Natural killer cell (primary cell): ENCODE measurements at places on chromosomes 16 and 17. TPM values are rescaled to one million over a fixed set of nuclear protein-coding genes. Genes with fewer than 3 reads are reported as not detected.

MFAP4 gene
- not detected for total RNA-seq

PTGES3L gene
- 0.53 TPM for total RNA-seq

UBE2Z gene
- total RNA-seq, result 89.6 TPM

- no peaks in the 10 kb centered on the region for H3K36me3 ChIP-seq
- H3K4me3 ChIP-seq, result no peak overlapping the region
- no peaks in the 10 kb centered on the region for H3K4me1 ChIP-seq
- H3K27ac ChIP-seq, result no peak overlapping the region
- DNase-seq, result no peak
Measured at GRCh38 chr17:22435231-22435974, 743.1 kb downstream of the KCNJ18 start.

GRCh38 chr16:84933774-84934631 lies 77.3 kb downstream of the ZDHHC7 start:
- H3K36me3 ChIP-seq, result no peaks in the 10 kb centered on the region
- H3K27ac ChIP-seq, result no peak overlapping the region
- H3K4me1 ChIP-seq, result peaks cover 4% of the 10 kb centered on the region
- no peaks in the 10 kb centered on the region for H3K27me3 ChIP-seq
- DNase-seq, result no peak
- no peak overlapping the region for H3K4me3 ChIP-seq

DNA sequence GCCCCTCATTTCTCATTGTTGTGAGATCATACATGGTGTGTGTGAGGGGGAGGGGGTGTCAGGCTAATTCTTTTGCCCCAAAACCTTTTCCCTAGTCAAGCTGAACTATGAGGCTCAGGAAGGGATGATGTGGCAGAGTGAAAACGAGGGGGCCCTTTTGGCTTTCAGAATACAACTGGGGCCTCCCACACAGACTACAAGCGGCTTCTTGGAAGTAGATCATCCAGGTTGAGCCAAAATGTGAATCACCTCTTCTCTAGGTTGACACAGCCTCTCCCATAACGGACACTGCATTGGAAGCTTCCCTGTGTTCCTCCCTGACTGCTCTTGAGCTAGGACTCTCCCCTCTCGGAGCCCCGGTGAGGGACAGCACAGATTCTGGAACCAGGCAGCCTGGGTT lies 2.3 kb upstream of the ALKBH5 start:
- DNase-seq, result no peak
- H3K27ac ChIP-seq, result no peak overlapping the region
- no peaks in the 10 kb centered on the region for H3K36me3 ChIP-seq

GRCh38 chr16:61105544-61105943 lies 930.7 kb downstream of the CDH8 start:
- H3K4me1 ChIP-seq, result no peaks in the 10 kb centered on the region
- no peak for DNase-seq
- H3K36me3 ChIP-seq, result no peaks in the 10 kb centered on the region
- no peak overlapping the region for H3K4me3 ChIP-seq
